ENCODE measurements at places on chromosomes 7 and 10.

DNA sequence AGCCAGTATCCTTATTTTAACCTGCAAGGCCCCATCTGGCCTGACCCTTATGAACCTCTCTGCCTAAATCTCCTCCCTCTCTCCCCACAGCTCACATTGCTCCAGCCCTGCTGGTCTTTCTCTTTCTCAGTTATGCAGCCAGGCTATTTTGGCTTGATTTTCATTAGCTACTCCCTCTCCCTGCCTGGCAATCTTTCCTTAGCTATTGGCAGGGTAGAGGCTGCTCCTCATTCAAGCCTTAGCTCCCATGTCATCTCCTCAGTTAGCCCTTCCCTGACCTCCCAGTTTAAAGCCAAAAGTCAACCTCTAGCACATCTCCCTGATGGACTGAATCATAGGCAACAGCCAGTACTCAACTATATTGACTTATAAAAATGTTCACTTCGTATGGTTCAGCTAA is 214.4 kb upstream of the CELF2 start:
- no peak for DNase-seq

DNA sequence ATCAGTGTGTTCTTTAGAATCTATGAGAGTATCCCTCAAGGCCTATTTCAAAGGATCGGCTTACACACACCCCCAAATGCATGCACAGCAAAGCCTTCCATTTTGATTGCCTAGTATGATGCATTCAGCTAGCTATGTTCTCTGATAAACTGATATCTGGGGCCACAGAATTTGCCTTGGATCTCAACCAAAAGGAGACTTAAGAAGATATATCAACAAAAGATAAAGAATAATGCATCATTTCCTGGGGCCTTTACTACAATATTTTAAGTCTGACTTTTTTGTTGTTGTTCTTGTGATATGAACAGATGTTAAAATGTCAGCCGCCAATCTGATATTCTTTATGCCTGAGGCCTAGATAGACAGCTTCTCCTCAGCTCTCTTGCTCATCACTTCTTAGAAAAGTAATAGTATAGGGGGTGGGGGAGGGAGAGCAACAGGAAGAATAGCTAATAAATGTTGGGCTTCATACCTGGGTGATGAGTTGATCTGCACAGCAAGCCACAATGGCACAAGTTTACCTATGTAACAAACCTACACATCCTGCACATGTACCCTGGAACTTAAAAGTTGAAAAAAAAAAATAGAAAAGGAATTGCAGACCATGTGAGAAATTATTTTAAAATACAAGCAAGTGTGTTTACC is 792.9 kb upstream of the GHITM start:
- DNase-seq: no peak

DNA sequence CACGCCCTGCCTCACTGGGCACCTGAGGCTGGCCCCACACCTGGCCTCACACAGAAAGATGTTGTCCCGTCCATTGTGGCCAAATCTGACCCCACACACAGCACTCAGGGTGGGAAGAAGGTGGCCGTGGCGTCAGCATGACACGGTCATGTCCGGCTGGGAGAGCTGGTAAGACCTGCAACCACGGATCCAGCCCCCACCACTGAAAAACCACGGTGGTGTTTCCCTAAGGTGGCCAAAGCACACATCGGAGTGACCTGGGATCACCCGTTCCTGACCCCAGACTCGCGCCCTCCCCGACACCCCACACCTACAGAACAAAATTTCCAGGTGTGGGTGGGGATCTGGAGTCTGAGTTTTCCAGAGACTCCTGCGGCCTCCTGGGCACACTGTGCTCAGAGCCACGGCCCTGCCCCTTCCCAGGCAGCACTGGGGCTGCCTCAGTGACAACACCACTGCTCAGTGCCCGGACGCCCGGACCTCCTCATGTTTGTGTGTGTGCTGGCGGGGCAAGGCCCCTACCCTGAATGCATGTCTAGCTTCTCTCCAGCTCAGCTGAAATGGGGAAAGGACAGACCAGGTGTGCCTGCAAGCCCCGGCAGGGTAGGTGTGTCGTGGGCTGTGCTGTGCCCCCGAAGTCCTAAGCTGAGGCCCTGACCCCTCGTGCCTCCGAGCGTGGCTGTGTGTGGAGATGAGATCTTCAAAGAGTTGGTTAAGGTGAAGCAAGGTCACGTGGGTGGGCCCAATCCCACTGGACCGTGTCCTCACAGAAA is 36.1 kb downstream of the STK32C start:
- no peak for DNase-seq

DNA sequence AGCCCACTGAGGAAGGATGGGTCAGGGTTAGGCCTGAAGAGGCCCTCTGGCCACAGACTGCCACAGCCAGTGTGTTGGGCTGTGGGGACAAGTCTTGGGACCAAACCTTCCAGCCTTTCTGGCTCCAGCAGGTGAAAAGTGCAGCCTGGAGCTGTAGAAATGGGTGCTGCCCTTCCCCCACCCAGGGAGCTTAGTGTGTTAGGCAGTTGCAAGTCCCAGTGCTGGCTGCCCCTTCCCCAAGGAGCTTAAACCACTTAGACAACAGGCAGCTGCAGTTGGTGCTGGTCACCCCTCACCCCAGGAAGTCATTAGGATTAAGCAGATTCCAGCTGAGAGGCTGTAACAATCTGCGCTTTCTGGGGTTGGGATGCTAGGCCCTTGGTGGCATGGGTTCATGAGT is 563.3 kb downstream of the NRG3 start:
- DNase-seq: no peak

DNA sequence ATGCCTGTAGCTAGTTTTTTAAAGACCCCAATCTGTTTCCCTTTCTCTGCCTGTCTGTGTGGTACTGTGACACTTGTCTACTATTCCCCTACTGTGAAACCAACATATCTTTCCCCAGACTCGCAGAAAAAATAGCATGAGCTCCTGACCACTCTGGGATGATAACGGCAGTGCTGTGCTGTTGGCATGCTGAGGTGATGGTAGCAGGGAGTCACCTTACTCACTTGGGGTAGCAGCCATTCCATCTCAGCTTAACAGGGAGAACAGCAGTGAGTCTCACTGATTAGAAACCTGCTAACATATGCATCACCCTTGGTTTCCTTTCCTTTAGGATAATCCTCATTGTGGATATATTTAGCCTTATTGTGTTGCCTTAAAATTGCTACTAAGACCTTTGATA is 469.6 kb upstream of the FZD8 start:
- no peak for DNase-seq
